Amniotic stem cell (primary cell): ENCODE measurements at places on chromosomes 1 and 21.

DNA sequence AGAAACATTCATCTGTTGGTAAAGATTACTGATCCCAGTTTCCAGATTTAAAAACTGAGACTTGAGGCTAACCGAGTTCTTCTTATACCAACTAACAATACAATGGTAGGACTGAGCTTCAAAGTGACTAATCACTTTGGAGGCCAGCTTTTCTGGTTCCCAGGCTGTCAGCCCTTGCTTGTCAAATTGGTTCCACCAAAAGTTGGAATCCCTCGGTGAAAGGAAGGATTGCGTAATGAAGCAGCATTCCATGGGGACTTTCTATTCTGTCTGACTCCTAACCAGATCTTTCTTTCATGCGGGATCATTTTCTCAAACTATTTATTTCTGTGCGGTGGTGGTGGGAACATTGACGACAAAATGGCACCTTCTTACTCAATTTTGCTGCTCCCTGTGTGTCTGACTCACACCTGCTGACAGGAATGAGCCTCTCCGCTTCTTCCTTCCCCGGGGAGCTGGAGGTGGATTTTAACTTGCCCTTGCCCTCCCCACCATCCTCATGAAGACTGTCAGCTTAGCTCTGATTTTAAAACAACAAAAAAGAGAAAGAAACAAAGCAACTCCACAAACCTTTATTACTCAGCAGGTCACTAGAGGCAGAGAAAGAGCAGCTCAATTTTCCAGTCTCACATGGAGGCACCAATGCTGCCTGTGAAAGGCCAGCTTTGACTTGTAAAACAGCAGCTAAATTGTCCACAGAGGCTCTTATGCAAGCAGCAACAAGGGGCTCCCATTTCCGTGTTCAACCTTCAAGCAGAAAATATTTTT is 32.9 kb upstream of the RASAL2 start:
- no peak for DNase-seq

DNA sequence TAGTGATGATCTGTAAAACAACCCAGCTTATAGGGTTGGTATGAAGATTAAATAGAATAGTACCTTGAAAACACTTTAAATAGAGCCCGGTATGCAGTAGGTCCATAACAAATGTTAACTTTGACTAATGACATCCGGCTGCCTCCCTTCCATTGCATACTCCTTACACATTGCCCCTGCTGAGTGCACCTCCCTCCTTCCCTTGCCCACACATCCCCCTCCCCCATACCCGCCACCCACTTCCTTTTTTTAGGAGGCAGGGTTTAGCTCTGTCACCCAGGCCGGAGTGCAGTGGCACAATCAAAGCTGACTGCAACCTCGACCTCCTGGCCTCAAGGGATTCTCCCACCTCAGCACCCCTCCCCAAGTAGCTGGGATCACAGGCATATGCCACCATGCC is 24.4 kb upstream of the ZC3H12A start:
- no peak for DNase-seq

DNA sequence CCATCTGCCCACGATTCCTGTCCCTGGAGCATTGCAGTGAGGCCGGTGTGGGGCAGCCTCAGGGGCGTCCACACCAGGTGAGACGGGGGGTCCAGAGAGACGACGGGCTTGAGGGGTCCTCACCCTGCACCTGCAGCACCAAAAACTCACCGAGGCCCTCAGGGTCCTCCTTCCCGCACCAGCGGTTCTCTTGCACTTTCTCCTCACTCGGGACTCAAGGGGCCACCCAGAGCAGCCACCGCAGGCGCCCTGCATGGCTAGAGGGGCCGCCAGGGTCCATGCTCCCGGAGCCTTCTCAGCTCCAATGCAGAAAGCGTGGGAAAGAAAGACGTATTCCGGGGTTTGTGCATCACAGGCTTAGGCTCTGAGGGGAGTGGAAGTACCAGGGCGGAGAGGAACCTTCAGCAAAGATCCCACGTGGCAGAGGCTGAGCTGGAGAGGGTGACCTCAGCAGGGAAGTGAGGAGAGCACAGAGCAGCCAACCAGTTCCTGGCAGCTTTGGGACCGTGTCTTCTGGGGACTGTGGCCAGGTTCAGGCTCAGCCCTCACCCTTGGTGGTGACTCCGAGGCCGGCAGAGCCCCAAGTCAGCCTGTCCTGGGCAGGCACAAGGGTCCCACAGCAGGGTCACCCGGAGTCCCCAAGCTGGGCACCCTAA is 19.5 kb upstream of the COL6A2 start:
- DNase-seq = no peak

DNA sequence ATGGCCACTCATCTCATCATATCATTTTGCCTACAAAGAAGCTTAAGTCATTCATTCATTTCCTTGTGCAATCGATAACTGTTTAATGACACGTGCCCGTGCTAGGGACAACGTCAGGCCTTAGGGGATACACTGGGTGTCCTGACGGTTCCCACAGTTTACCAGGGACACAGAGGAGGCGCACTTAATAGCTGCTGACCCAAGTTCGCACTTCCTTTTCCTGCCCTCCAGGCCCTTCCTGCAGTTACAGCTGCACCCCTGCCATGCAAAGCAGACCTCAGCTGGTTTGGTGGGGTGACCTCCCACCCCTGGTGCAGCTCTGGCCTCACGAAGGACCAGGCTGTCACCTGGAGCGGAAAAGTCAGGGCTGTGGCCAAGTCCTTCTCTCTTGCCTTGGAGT is 4.2 kb downstream of the SPATA21 start:
- no peak for DNase-seq

DNA sequence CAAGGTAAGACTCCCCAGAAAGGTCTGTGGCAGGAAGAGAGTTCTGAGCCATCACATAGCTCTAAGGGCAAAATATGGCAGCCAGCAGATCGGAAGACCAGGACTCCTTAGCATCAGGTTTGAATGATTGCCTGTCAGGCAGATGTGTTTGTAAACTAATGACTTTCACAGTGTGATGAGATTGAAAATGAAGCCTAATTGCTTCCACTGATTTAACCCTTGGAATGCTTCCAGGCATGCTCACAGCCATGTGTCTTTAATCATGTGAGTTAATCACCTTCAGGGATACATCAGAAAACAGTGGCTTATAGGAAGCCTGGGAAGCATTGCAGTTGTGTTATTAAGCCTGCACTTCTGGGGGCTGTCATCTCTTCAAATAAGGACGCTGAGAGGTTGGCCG is 82.8 kb downstream of the LRRC53 start:
- DNase-seq = no peak

GRCh38 chr21:31220575-31220974 is 123.5 kb downstream of the TIAM1 start:
- DNase-seq = no peak
